ENCODE measurements at places on chromosomes 4 and X.
A peak's percentile ranks its signal among the peaks of the same experiment; 100 is the strongest.

DNA sequence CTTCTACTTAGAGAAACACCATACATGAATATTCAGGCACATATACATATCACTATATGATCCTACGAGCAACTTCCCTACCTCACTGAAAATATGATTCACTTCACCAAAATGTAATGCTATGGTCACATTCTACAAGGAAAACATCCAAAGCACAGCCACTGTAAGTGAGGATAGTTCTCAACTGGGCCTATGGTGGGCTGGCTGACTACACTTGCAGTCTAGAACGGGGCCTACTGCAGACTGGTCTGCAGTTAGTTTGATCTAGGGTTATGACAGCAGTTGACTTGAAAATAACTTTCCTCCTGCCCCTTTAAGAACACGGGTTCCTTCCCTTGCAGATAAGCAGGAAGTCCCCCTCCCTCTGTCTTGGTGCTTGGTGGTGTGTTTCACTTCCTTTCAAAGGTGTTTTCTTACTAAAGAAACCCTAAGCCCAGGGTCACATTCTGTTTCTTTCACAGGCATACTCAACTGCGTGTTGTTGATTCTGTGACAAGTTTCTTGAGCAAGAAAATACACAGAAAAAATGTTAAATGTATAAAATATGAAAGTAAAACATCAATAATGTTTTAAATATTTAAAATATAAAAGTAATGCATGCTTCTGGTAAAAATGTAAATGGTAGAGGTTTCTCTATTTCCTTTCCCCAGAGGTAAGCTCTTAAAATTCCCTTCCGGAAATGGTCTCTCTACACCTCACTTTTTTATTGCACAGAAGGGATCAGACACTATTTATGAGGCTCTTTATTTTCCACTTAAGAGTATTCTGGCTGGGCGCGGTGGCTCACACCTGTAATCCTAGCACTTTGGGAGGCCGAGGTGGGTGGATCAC is 18.0 kb upstream of the TMSB4X start:
- DNase-seq = peak; percentile 43

DNA sequence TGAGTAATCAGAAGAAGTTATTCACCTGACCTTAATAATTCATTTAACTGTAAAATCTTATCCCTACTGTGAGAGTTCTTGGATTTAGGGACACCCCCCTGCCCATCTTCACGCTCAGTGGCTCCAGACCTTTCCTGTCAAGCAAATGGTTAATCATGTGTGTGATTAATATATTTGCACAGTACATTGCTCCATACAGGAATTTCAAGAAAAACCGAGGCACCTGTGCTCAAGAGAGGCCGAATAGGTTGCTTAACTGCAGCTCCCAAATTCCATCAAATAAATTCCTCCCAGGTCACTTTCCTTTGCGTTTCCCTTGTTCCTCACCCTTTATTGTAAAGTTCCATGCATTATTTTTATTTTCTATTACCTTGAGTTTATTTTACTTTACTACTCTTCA is 119.5 kb downstream of the STOX2 start:
- no peak for DNase-seq

DNA sequence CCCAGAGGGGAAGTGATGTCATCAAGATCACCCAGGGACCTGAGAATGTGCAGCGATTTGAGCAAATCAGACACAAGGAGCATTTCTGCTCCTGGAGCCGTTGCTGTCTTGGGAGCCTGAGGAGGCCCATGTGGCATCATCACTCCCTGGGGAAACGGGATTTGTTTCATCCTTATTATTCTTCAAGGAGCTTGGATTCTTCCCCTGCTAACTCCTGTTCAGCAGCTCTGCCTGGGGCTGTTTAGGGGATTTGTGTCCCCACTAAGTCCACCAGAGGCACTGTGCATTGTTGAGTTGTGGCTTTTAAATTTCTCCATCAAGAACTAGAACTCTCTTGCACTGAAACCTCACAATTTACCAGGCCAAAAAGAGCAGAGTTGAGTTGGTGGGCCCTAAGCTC is 104.2 kb upstream of the MSX1 start:
- no peak for DNase-seq

DNA sequence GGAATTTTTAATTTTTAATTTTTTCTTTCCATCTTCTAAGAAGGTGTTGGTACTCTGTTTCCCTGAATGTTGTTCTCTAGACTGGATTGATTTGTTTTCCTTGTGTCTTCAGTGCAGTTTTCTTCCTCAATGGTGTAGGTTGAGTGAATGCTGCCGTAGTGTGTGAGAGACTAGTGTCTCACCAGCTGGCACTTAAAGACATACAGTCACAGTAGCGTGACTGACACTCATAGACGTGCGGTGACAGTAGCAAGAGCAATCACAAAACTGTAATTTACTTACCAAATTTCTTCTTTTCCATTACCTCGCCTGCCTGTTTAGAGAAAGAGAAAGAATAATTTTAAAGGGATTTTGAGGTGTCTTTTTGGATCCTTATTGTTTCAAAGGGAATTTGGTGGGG is 21.4 kb upstream of the PGM2 start:
- DNase-seq = no peak

GRCh38 chr4:81527709-81528108 is 56.0 kb upstream of the RASGEF1B start:
- DNase-seq = no peak

Measured in hematopoietic multipotent progenitor cell treated with erythropoietin and hydrocortisone succinate and interleukin-3 and kit ligand, for 15 days (in vitro differentiated cells).